ENCODE measurements at places on chromosomes 16 and 17.
A peak's percentile ranks its signal among the peaks of the same experiment; 100 is the strongest.

GRCh38 chr17:59435238-59435637 lies 103.8 kb downstream of the YPEL2 start:
- peak; percentile 37 for DNase-seq

GRCh38 chr17:79497777-79498348 lies 113.0 kb downstream of the RBFOX3 start:
- no peak for DNase-seq

DNA sequence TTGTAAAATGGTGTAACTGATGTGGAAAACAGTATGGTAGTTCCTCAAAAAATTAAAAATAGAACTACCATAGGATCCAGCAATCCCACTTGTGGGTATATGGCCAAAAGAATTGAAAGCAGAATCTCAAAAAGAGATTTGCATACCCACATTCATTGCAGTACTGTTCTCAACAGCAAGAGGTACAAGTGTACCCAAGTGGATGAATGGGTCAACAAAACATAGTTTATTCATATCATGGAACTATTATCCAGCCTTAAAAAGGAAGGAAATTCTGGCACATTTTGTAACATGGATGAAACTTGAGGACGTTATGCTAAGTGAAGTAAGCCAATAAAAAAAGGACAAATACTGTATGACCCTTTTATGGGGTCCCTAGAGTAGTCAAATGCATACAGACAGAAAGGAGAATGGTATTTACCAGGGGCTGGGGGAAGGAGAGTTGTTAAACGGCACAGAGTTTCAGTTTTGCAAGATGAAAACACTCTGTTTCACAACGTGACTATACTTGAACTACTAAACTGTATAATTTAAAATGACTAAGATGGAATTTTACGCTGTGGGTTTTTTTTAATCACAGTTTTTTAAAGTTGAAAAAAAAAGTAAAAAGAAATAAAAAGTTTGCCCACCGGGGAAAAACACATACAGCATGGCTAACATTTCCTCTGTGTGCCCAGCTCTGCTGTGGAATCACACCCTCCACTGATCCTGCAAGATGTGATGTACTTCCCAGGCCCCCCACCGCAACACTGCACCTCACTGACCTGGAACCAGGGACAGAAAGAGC lies 6.1 kb downstream of the TVP23A start:
- DNase-seq, result no peak

DNA sequence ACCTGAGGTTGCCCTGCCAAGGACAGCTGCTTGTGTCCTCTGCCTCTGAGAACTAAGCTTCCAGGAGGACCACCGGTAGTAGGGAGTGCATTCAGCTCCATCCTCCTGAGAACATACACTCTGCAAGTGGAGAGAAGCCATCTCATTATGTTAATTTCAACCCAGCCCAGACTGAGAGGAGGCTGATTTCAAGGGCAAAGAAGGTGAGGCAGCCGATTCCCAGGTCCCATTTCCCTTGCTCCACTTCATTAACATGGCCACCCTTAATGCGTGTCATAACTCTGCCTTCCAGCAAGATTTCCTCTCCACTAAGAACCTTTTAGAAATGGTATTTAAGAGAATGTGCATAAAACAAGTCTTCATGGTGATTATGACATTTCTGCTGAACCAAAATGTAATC lies 72.5 kb downstream of the CDH13 start:
- no peak for DNase-seq

DNA sequence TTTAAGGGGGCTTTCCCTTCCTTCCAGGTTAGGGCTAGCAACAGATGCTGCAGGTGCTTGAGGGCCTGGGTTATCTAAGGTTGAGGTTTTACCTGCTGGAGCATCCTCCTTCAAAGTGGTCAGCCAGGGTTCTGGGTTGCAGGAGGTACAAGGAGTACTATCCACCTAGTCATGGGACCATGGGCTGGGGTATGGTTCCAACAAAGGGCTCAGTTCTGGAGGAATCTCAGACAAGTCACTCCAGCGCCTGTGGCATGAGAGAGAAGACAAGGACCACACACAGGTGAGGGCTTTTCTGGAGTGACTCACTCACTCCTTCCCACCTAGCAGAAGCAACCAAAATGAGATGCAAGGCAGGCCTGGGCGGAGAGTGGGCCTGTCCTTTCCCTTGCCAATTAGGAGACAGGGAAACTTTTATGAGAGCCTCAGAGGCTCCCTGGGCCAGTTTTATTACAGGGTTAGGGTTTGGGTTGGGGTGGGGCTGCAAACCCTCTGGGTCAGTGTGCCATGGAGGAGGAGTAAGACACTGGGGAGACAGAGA lies 2.2 kb downstream of the MYO19 start:
- DNase-seq, result no peak

DNA sequence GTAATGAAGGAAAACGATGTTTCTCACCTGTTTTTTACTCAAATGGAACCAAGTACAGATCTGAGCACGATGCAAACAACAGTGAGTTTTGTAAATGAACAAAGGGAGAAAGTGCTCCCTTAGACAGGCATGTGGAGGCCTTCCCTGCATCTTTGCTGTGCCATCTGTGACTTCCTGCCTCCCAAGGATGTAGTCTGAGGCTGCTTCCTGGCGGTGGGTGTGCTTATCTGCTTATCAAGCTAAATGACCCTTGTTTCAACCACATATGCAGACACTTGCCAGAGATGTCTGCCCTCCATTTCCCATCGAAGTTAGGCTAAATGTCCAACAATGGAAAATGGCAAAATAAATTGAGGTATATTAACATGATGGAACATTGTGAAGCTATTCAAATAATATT lies 34.6 kb downstream of the RGS9 start:
- DNase-seq, result no peak

DNA sequence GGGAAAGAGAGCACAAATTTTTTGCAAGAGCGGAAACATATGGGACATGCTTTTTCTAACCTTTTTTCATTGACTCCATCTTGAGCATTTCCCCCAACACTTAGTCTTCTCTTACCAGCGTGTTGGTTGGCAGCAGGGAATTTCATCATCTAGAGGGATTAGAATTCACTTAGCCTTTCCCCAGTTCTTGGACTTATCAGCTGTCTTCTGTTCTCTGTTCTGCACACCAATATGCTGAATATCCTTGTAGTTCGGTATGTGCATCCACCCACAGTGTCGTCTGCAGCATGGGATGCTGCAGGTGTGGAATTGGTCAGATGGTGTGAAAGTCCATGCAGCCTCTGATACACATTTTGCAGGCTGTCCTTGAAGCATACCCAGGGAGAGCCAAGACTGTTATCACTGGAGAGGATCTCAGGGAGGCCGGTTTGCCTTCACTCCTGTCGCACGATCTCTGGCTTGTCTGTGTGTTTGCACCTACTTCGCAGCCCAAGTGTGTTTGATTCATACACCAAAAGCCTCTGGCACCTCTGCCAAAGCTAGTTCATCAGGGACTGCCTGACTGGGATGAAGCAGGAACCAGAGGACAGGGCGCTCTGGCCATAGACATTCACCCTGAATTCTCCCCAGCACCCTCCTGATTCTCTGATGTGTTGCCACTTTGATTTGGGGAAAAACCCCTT lies 93.3 kb downstream of the SOCS1 start:
- no peak for DNase-seq

DNA sequence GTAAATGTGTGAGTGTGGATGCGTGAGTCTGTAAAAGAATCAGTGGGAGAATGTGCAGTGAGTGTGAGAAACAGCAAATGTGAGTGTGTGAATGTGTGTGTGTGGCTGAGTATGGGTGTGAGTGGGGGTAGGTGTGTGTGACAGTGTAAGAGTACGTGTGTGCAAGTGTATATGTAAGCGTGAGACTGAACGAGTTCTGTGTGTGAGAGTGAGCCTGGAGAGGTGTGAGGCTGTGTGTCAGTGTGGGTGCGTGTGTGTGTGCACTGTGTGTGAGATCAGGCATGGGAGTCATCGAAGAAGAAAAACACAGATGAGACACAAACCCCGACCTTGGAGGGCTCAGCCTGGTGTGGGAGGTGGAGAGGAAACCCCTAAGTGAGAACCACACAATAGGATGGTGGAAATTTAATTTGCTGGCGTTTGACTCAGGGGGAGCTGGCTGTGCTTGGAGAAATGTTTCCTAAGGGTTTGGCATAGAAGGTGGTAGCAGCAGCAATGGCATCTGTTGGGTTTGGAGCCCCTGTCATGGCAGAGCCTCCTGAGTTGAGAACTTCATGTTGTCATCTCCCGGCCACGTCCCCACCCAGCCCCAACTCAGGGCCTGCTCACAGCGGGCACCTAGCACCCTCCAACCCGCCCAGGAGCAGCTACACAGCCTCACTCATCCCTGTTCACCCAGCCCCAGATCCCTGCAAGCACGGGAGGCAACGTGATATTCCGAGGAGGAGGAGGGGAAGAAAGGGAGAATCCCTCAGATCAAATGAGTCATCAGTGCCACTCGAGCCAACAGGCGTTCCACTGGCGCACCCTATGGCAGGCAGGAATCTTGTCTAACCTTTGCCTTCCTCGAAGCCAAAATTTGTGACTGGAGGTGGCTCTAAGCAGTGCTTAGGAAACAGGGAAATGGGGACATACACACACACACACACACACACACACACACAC lies 14.3 kb upstream of the NUBP1 start:
- DNase-seq, result peak; percentile 28

- DNase-seq, result no peak
These were observed 58.4 kb downstream of the PHKB start for GRCh38 chr16:47519546-47519945.

GRCh38 chr17:48835971-48836370 lies 5.1 kb downstream of the CALCOCO2 start:
- no peak for DNase-seq

DNA sequence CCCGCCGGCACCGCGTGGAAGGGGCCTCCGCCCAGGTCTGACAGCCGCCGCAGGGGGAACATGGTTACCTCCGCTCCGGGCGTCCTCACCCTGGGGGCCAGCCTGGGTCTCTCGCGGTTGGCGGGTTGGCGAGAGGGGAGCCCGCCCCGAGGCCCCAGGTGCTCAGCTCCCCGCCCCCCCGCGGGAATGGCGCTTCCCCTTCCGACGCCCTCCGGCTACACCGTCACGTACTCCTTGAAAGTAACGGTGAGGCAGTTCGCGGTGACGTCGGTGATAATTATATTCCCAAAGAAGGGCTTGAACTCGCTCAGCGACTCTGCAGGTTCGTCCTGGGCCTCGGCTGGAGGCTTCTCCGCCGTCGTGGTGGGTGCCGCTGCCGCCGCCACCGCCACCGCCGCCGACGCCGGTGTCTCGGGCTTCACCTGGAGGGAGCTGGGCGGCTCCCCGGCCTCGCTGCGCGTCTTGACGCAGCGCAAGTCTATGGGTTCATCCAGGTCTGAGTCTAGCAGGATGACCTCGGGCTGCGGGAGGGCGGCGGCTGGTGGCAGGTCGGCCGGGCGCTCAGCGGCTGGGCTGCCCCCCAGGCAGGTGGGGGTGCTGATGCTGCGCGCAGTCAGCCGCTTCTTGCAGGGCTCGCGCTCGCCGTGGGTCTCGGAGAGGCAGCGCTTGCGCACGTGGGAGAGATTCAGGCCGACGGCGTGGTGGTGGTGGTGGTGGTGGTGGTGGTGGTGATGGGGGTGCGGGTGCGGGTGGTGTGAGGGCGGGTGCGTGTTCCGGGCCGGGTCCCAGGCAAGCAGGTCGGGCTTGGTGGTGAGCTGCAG lies 5.3 kb downstream of the CBX4 start:
- no peak for DNase-seq

- no peak for DNase-seq
These were observed 29.2 kb upstream of the SNN start for GRCh38 chr16:11639008-11639562.

DNA sequence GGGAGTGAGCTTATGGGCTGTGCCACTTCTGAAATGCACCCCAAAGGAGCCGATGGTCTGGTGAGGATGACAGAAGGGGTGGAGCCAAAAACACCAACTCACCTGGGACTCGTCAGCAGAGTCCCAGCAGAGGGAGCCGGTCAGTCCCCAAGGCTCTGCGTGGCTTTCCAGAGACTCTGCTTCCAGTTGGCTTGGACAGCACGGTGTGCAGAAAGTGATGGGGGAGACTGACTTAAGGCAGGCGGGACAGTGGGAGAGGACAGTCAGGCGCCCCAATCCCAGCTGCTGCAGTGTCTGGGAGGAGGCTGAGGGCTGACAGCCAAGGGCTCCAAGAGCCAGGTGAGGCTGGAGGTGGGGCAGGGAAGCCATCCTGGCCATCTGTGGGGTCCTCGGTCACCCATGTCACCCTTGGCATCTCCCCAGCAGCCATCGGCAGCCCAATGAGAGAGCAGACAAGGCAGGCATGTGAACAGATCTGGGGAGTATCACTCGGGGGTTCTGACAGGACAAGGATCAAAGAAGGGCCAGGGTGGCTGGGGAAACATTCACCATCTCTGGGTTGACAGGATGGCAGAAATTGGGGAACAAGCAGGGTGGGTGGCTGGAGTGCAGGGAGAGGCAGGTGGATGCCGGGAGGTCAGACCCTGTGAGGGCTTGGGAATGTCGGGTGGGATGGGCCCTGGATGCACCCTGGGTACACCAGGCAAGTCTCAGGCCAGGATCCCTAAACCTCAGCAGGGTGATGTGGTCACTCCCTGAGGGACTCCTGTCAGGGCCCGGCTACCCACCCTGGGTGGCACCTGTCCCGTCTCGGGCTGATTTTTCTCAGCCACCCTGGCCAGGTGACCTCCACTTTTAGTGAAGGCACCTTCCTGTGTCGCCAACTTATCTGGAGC lies 8.9 kb upstream of the KRTAP17-1 start:
- DNase-seq, result no peak

GRCh38 chr16:50553182-50553710 lies 5.0 kb downstream of the NKD1 start:
- no peak for DNase-seq

DNA sequence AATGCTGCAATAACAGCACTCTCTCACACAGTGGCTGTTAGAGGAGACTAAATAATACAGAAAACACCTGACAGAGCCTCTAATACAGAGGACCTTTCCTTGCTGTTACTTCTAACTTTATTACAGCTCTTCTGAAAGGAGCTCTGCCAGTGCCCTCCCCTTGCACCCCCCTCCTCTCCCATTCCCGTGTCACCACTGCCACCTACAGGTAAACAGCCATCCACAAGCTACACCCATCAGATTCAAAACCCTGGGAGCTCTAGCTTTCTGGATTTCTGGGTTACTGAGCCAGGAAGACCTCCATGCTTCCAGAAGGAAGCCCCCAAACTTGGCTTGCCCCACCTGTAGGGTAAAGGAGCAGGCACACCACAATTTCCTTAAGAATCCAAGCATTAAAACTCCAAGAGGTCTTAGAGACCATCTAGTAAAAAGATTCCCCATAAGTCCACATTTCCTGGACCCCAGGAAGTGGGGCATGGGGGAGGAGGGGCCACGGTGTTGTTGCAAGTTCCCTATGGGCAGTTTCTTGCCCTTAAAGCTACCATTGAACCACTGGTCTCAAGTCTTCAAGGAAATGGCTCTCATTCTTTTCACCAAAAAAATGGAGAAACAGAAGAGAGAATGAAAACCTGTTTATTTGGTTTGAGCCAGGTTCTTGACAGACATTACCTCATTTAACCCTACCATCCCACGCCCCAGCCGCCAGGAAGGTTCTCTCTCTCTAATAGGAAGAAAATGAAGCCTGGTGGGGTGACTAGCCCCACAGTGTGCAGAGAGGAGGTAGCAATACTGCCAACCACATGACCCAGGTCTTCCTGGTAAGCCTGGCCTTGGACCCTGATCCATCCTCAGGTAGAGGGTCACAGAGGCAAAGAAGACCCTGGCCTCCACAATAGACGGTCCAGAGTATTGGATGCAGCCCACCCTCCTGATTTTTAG lies 52.8 kb downstream of the TOM1L2 start:
- peak; percentile 82 for DNase-seq
